NT2/D1 (cell line): ENCODE measurements at places on chromosomes 5 and 9.
A peak's percentile ranks its signal among the peaks of the same experiment; 100 is the strongest.

GRCh38 chr9:70410368-70410767 lies 4.1 kb downstream of the KLF9 start:
- DNase-seq = no peak

DNA sequence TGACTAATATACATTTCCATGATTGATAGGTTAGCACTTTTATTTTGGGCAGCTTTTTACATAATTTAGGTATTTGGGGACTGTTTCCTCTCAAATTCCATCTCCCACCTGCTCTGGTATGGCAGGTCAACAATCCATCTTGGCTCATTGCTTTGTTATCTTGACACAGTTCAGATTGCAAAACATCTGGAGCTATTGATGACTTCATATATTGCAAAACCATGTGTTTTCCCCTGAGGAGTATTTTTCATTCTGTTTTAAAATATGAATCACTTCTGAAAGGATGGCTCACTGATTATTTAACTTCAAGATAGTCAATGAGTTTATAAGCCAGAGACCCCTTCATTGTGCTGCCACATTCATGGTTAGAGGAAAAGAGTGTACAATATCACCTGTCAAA lies 1206.0 kb upstream of the C9orf72 start:
- DNase-seq = no peak

GRCh38 chr5:124783285-124783684 lies 36.8 kb upstream of the ZNF608 start:
- DNase-seq = no peak

- no peak for DNase-seq
Measured at GRCh38 chr5:90930062-90930461, 371.5 kb downstream of the ADGRV1 start.

DNA sequence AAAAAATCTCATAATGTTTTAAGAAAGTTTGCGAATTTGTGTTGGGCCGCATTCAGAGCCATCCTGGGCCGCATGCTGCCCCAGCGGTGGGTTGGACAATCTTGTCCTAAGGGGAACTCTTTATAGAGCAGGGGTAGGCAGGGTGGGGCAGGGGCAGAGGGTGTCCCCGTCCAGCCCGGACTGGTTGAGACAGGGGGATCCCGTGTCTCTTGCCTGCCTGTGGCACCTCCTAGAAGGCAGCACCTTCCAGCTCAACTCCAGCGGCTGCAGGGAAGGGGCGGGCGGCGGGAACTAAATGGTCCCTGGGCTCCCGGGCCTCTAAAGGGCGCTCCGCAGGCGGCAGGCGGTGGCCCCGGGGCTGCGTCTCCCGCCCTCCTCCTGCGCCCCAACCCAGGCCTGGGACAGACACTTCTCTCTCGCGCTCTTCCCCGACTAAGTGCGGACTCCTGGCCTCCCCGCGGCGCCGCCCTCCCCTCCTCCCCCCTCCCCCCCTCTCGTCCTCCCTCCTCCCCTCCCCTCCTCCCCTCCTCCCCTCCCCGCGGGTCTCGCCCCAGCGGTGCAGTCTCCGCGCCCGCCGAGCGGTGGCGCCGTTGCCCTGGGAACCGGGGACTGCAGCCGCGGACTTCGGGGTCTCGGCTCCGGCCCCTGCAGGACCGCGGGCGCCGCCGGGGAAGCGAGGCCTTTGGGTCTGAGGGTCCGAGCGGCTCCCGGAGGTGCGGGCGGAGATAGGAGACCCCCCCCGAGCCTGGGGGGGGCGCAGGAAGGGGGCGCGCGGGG lies 132.6 kb downstream of the MRPL36 start:
- DNase-seq = peak; percentile 55

GRCh38 chr5:139475865-139476617 lies 5.2 kb downstream of the SMIM33 start:
- no peak for DNase-seq

- no peak for DNase-seq
Measured at GRCh38 chr9:84652496-84653120, 16.9 kb upstream of the NTRK2 start.
